ENCODE measurements at places on chromosomes 4 and X. TPM values are rescaled to one million over a fixed set of nuclear protein-coding genes. Genes with fewer than 3 reads are reported as not detected.

The CLCN5 gene
- 2.5 TPM for total RNA-seq

The PABPC1L2A gene
- not detected for total RNA-seq

The AMOT gene
- 0.52 TPM for total RNA-seq

The CT45A2 gene
- not detected for total RNA-seq

The FAM47A gene
- not detected for total RNA-seq

The OPN1MW gene
- total RNA-seq = not detected

The CHIC2 gene
- 101 TPM for total RNA-seq

The ATP8A1 gene
- 157 TPM for total RNA-seq

The MAPK10 gene
- total RNA-seq = 0.52 TPM

The ENPEP gene
- 0.73 TPM for total RNA-seq

The TGIF2LX gene
- not detected for total RNA-seq
